ENCODE measurements at places on chromosomes 13 and 19.
A peak's percentile ranks its signal among the peaks of the same experiment; 100 is the strongest.

DNA sequence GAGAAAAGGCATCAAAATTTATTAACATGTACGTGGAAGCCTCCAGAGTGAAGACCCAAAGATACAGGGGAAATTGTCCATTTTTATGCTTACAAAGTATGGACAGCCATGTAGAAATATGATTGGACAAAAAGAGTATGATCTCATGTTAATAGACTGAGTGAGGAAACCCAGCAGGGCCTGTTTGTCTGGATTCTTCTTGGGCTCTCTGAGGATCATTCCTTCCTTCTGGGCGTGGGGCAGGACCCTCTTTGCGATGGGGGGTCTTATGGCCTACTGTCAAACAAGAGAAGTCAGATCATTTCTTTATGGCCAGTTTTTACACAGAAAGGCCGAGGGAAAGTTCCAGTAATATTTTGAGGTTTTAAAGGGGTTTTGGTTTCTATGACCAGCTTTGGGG lies 110.8 kb downstream of the ESD start:
- peak; percentile 4 for DNase-seq

- DNase-seq: peak; percentile 64
Measured at GRCh38 chr19:24054044-24054935, 32.7 kb upstream of the ZNF254 start.

DNA sequence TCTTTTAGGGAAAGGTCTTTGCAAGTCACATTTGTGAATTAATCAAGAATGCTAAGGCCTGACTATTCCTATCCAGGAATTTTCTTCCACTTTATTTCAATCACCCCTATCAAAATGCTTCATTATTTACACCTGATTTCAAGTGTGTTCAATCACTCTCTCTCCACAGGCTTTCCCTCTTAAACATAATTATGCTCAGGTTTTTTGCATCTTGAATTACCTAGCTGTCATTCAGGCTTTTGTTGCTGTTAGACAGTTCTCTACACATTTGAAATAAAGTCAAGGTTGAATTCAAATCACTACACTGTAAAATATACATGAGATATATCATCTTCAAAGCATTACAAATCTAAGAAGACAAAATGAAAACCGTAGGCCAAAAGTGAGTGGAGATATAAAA lies 941.3 kb upstream of the SLITRK1 start:
- DNase-seq: no peak

DNA sequence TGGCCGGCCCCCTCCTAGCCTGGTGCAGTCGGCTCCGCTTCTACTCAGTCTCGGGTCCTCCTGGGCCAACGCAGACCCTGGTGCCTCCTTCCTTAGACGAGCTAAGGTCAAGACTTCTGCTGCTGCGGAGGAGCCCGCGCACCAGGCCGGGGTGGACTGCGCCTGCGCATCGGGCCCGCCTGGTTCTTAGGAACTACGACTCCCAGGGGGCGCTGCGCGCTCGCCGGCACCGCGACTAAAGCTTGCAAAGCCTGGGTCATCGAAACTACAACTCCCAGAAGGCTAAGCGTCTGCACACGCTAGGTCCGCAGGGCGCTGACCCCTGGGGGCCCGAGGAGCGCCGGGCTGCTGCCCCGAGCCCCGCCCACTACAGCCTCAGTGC lies at the start of gene ZNF835:
Gene ZNF835, minus strand, starts transcription at position 145 of the 382 bp plus-strand sequence. CDS start 6,559 bp downstream, outside the sequence.
- DNase-seq: peak; percentile 24

DNA sequence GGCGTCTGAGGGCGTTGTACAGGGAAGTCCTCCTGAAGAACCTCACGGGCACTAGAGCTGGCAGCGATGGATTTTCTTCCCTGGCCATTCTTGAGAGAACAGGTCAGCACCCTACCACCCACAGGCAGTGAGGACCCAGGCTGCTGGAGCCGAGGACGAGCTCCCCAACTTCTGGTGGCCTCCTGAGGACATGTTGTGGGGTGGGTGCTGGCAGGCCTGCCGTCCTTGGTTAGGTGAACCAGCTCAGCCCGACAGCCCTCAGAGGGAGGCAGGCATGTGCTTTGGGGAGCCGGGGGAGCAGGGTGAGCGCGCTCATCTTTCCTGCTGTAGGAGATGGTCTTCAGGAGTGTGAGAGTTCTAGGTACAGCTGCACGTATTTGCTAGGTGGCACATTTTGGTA lies 15.4 kb downstream of the LYL1 start:
- no peak for DNase-seq

DNA sequence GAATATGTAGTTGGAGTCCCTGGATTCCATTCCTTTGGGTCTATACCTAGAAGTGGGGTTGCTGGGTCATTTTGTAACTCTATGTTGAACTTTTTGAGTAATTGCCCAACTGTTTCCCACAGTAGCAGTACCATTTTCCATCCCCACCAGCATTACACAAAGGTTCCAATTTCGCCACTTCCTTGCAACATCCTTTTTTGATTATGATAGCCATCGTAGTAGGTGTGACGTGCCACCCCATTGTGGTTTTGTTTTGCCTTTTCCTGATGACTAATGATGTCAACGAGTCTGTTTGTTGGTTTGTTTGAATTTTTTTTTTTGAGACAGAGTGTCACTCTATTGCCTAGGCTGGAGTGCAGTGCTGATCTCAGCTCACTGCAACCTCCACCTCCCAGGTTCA lies 3.3 kb upstream of the PEX11G start:
- peak; percentile 46 for DNase-seq

DNA sequence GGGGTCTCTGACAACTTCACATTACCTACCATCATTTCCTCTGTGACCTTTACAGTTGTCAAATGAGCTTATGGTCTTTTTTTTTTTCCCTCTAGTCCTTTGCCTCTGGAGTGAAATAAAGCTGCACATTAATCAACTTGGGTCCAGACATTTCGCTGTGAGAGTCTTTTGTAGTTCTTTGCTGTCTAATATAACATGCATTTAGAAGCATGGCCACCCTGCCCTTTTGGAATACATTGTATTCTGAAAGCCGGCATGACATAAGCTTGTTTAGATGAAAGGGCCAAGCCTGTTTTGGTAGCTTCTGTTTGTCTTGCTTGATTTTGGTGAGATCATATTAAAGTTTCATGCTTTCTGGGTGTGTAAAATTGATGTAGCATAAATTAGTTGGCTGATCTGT lies 509.8 kb downstream of the DIAPH3 start:
- no peak for DNase-seq

DNA sequence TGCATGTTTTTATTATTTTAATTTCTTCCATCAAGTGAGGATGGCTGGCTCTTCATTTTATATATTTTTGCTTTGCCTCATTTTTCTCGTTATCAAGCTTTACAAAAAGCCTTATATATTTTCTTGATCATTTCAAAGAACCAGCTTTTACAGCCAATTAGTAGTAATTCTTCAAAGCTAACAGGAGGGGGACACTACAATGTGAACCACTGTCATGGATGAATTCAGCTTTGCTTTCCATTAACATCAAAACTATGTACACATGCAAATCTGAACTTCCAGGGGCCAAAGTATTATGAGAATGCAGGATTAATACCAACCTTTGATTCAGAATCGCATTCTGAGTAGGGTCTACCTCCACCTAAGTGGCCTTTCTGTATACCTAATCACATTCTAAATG lies 11.1 kb downstream of the UQCRFS1 start:
- no peak for DNase-seq

GRCh38 chr19:44796701-44797115 lies 12.2 kb upstream of the BCAM start:
- peak; percentile 91 for DNase-seq

DNA sequence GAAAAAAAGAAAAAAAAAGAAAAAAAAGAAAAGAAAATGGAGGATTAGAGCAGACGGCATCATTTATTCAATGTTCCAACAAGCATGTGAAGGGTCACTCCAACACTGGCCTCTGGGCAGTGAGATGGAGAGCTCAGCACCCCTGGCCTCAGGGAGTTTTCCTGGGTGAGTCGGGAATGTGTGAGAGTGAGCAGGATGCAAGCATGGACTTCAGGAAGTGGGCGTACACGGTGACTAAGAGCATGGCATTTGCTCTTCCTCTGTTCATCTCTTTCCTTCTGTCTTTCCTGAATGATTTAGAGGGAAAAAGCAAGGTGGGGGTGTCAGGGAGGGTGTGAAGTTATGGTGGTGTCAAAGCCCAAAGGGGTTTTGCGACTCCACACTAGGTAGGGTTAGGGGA lies 682 bp upstream of the CABP5 start:
- no peak for DNase-seq

- DNase-seq: peak; percentile 59
Measured at GRCh38 chr13:73365252-73365651, 306.4 kb downstream of the KLF5 start.

DNA sequence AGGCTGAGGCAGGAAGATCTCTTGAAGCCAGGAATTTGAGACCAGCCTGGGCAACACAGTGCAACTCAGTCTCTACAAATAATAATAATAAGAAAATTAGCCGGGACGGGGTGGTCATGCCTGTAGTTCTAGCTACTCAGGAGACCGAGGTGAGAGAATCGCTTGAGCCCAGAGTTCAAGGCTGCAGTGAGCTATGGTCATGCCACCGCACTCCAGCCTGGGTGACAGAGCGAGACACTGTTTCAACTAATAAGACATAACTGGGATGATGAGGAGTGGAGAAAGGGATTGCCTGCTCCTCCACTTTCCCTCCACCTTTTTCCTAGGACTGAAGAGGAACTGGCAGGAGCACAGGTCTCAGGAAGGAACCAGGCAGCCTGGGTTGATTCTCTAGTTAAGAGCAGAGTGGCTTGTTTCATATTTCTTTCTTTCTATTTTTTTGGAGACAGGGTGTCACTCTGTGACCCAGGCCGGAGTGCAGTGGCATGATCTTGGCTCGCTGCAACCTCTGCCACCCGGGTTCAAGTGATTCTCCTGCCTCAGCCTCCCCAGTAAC lies 4.6 kb upstream of the GPI start:
- no peak for DNase-seq

GRCh38 chr13:21071015-21071414 lies 9.6 kb upstream of the LATS2 start:
- no peak for DNase-seq

GRCh38 chr19:30689474-30689873 lies 317.3 kb downstream of the ZNF536 start:
- DNase-seq: no peak

- DNase-seq: no peak
Measured at GRCh38 chr13:35796623-35797022, 320.1 kb upstream of the MAB21L1 start.

DNA sequence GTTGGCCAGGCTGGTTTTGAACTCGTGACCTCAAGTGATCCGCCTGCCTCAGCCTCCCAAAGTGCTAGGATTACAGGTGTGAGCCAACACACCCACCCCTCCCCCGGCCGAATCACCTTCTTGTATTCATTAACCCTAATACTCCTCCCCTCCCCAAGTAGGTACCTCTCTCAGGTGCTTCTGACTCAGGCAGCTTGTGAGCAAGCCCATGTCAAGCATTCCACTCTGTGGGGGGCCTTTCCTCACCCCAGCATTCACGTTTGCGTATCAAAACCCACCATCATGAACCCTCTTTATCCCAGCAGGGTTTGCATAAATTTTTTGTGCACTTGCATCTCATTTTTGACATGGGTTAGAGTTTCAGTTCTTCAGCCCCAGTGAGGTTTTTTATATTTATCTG lies 23.6 kb upstream of the RFXAP start:
- no peak for DNase-seq

DNA sequence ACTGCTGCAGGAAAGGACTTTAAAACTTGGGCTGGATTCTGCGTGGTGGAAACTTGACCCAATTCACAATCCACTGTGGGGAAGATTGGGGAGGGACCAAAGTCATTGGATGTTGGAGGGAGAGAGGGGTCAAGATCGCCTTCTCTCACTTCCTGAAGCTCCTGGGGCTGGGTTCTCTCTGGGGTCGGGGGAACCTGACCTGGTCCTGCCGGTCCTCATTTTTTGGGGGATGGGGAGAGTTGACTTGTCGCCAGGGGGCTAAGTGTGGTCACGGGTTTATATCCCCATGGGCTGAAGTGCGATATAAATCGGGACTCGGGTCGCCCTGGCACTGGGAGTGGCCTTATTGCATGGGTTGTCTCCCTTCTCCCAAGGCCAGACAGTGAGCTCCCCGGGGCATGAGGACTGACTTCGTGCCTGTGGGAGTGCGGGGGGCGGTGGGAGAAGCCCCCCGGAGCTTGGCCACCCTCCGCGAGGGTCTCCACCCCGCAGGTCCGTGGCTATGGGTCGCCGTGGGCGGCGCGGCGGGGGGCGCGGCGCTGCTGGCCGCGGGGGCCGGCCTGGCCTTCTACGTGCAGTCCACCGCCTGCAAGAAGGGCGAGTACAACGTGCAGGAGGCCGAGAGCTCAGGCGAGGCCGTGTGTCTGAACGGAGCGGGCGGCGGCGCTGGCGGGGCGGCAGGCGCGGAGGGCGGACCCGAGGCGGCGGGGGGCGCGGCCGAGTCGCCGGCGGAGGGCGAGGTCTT lies 6.3 kb downstream of the ICAM5 start:
- peak; percentile 36 for DNase-seq

DNA sequence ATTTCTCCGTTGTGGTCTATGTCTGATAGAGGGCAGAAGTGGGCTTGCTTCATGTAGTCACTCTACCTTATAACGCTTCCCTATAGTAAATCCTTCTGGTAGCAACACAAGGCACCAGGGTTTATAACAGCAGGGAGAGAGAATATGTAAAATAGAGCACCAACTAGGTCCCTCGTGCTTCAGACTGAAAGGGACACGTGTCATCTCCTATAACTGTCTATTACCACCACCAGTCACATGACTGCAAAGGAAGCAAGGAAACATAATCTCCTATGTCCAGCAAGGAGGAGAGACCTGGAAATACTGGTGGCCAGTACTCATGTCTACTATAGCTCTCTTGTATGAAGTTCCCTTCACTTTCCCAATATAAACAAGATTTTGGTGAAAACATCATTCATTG lies 79.2 kb downstream of the SLAIN1 start:
- DNase-seq: peak; percentile 1

GRCh38 chr13:70923863-70924752 lies 815.9 kb upstream of the KLHL1 start:
- no peak for DNase-seq

GRCh38 chr19:8517551-8518442 lies 3.8 kb upstream of the ZNF414 start:
- DNase-seq: no peak

- no peak for DNase-seq
Measured at GRCh38 chr19:11023016-11023415, 62.2 kb downstream of the SMARCA4 start.

DNA sequence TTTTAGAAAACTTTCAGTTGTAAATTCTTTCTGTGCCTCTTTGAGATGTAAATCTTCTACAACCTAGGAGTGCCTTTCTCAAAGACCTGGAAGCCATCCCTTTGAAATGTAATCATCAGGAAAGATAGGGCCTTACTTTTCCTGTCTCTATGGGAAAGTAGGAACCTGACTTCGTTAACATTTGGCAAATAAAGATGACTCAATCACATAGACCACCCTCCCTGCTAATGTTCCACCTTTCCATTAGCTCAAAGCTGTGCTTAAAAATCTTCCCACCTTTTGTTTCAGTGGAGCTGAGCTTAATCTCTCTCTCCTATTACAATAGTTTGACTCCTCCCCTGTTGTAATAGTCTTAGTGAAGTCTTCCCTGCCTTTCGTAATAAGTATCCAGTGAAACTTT lies 247.7 kb downstream of the OLFM4 start:
- no peak for DNase-seq
